ENCODE measurements at places on chromosomes 16 and 17.

DNA sequence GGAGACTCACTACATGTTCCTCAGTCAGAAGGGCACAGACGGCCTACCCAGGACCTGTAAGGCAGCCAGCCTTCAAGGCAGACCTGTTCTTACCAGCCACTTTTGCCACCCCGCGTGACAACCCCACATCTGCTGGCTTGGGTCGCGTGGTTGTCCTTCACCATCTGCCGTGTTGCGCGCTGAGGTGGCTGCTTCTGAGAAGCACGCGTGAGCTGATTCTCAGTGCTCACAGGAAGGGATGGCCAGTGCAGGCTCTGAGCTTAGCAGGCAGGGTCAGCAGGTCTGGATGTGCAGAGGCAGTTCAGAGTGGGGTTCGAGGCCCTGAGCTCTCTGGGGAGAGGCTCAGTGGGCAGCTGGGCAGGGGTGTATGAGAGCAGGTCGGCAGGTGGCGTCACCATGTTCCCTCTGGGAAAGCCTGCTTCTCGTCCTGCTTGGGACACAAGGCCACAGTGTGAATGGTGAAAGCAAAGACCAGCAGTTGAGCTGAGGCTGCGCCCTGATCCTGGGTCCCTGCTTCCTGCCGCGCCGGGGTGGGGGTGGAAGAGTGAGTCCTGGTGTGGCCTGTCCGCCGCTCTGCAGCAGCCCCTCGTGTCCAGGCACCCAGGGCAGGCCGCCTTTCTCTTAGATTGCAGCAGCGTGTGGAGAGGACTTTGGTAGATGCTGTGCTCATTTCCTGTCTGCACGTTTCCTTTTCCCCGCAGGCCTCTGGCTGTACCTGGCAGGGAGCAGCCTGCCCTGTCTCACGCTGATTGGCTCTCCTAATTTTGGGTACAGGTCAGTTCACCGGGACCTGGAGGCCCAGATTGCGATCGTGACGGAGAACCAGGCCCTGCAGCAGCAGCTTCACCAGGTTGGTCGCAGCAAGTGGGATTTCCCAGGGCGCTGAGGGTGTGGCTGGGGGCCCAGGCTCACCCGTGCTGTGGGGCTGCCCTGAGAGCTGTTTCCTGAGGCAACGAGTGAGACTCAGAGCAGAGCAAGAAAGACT is 36.0 kb downstream of the PGS1 start:
- DNase-seq = no peak

- DNase-seq = no peak
These were observed 86.2 kb upstream of the CBX4 start for GRCh38 chr17:79925242-79925957.

DNA sequence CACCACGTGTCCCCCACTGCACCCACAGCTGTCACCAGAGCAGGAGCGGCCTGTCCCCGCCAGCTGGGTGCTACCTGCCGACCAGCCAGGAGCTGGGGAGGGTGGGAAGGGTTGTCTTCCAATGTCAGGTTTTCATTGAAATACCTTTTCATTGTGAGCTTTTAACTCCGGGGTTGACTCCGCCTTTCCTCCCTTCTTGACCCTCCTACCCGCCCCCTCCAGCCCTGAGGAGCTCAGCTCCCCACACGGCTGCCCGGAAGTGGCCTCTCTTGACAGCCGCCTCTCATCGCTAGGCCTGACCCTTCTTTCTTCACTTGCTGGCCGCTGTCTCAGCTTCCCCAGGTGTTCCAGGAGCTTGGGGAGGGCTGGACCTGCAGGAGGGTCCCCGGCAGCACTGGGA is 21.2 kb upstream of the GNG13 start:
- DNase-seq = no peak

GRCh38 chr16:65062736-65063583 is 58.9 kb downstream of the CDH11 start:
- no peak for DNase-seq
